NCI-H1092 (cell line): ENCODE measurements at places on chromosomes 7 and 10.

DNA sequence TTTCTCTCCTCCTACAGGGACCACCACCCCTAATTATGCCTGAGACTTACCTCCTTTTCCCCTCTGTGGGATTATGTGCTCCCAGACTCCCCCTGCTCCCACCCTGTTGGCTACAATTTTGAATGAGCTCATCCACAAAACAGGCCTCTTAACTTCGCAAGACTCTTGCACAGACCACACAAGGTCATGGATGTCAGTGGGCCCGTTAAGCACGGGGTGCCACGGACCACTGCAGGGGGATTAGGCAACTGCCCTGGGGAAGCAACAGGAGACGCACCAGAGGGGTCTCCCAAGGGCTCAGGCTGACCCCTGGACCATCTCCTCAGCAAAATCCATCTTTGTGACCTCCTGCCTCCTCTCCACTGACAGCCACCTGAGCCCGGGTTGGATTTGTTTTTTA, 42.1 kb upstream of the COL13A1 start:
- DNase-seq = no peak

- DNase-seq = no peak
These were observed 335.1 kb upstream of the SEMA3A start for GRCh38 chr7:84529480-84530205.

DNA sequence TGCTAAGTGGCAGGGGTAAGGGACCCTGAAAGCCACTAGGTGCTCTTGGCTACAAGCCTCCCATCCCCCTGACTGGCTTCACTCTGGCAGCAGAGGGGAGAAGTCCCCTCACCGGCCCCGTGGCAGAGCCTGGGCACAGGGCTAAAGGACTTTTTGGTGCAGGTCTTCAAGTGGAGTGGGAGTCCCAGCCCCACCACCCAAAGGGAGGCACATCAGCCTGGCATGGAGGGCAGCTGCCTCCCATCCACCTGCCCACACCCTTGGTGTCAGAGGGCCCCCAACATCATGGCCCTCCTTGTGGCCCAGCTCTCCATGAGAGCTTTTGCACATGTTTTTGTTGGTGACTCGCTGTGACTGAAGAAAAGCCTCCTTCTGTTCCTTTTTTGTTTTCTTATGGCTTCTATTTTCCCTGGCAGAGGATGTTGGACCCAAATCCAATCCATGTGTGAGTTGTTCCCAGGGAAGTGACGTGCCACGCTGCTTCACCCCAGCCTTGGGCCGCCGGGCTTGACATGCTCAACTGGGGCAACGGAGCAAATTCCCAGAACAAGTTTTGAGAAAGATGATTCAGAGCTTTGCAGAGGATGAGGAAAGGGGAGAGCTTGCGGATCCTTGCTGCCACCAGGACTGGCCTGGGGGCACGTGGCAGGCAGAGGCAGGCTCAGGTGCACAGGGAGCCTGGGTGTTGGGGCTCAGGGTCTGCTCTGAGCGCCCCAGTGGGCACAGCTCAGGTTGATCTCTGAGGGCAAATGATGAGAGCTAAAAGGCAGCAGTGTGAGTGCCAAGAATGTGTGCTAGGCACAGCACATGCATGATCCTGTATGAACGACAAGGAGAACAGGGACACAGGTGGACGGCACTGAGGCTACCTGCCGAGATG, 1.9 kb upstream of the AEBP1 start:
- DNase-seq = no peak

- DNase-seq = no peak
These were observed 20.9 kb downstream of the FAM24A start for GRCh38 chr10:122931088-122931906.

DNA sequence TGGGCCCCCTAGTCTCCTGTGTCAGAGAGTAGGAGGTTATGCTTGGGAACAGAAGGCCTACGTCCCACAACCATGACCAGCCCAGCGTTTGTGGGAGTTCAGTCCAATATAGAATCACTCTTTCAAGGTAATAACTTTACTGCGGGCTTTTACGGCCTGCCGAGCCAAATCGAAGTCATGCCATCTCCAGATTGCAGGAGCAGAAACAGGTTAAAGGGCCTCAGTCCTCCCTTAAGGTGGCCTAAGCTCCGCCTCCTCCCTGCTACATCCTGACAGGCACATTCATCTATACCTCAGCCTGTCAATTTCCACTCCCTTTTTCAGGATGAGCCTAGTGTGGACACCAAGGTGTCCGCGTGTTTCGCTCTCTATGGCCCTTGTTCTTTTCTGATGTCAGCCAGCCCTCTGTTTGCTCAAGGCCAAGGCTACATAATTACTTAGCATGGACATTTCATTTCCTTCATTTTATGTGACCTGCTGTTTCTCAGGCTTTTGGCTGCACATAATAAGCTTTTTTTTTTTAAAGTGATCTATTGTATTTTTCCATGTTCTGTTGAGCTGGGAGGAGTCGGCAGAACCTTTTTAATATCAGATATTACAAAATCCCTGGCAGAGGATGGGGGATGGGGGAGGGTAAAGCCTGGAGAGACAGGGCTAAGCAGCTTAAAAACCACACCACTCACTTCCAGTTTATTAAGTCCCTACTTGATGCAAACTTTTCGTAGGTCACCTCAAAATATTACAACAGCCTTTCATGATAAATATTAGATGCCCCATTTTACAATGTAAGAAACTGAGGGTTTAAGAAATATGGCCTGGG, 84.6 kb downstream of the CACNB2 start:
- DNase-seq = no peak

GRCh38 chr7:55255496-55256445, 109.4 kb upstream of the LANCL2 start:
- DNase-seq = peak; percentile 77

DNA sequence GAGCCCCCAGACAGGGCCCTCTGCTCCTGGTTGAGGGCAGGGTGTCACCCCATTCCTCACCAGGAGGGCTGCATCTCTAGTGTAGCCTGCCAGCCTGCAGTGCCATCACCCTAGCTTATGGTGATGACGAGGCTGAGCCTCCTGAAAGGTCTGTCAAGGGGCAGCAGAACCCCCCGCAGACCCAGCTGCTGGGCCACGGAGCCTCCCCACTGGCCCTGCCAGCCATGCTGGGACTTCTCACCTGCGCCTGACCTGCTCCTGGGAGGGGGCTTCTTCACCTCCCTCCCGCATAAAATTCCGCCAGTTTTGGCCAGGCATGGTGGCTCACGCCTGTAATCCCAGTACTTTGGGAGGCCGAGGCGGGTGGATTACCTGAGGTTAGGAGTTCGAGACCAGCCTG, 40.4 kb upstream of the RASGEF1A start:
- no peak for DNase-seq

- no peak for DNase-seq
These were observed 44.9 kb downstream of the INSYN2A start for GRCh38 chr10:127151541-127151940.

GRCh38 chr7:49885593-49886285, 112.3 kb downstream of the VWC2 start:
- no peak for DNase-seq

DNA sequence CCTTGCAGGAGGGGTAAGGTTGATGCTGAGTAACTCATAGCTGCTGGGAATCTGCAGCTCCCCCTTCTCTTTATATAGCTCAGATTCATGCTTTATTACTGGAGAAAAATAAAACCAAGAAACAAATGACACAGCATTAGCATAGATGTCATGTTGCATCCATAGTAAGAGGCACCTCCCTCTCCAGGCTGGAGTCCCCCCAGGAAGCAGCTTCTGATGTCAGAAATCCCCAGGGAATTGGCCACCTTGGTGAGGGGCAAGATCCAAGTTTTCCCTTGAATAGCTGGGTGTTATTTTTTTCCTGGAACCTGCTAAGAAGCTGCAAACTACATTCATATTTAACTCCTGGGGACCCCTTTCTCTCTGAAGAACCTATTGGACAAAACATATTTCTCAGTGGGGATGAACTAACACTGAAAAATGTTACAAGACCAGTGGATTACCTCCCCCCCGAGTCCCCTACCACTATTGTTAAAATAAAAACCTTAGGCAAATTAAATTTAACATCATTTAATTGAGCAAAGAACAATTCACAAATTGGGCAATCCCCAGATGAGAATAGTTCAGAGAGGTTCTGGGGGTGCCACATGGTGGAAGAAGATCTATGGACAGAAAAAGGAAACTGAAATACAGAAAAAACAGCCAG, 163.7 kb upstream of the NAMPT start:
- no peak for DNase-seq

GRCh38 chr7:79806161-79806734, 328.4 kb upstream of the GNAI1 start:
- DNase-seq = peak; percentile 5
